ENCODE measurements at places on chromosomes 11 and 22.

- DNase-seq: no peak
These were observed 17.2 kb upstream of the C1QTNF4 start for GRCh38 chr11:47611348-47611794.

- peak; percentile 72 for DNase-seq
These were observed 68.4 kb downstream of the IGLL5 start for GRCh38 chr22:22955866-22956535.

GRCh38 chr11:69301455-69302401 is 7.8 kb downstream of the MYEOV start:
- peak; percentile 98 for DNase-seq

- DNase-seq: no peak
These were observed 108.4 kb downstream of the KCNQ1 start for GRCh38 chr11:2553198-2553597.

GRCh38 chr11:115222863-115223530 is 281.2 kb downstream of the CADM1 start:
- DNase-seq: no peak

- no peak for DNase-seq
These were observed 134.7 kb upstream of the KIRREL3 start for GRCh38 chr11:127135256-127135655.

- DNase-seq: peak; percentile 45
These were observed 26.0 kb upstream of the LRRC10B start for GRCh38 chr11:61482513-61482912.

GRCh38 chr22:44660051-44660830 is 41.8 kb upstream of the PRR5 start:
- no peak for DNase-seq

- no peak for DNase-seq
These were observed 330 bp upstream of the POLD3 start for GRCh38 chr11:74592063-74592440.

GRCh38 chr22:44550711-44551491 is 52.9 kb upstream of the RTL6 start:
- peak; percentile 86 for DNase-seq

DNA sequence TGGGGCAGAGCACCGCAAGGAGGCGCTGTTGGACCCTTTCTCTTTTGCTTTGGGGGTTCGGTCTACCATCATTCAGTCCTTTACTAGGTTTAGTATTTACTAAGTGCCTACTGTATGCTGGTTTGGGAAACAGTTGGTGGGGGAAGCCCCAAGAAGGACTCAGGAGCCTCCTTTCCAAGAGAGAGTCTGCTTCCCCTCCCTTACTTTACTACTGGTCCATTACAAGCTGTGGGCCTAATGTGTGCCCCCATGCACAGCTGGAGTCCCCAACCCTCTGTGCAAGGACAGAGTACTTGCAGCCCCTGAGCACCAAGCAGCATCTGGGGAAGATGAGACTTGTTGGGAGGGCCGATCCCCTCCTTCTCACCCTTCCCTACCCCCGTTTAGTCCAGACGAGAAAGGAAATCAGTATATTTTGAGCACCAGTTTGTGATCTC is 876 bp upstream of the UBE2L6 start:
- peak; percentile 83 for DNase-seq

- DNase-seq: no peak
These were observed 77.8 kb upstream of the DDI1 start for GRCh38 chr11:103958475-103959215.

DNA sequence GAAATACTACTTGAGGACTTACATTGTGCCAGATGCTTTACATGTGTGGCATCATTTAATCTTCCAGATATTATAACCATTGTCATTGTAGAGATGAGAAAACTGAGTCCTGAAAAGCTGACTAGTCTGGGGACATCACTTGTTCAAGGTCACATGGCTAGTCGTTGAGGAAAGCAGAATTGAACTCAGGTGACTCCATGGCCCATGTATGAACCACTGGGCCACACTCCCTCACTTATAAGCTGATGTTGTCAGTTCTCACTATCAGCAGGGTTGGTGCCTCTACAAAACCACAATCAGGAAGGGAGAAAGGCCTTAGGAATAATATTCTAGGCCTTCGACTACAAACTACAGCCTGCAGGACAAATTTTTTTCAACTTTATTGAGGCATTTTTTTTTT is 26.1 kb upstream of the ADA2 start:
- DNase-seq: no peak

GRCh38 chr22:33337524-33337923 is 279.3 kb upstream of the SYN3 start:
- DNase-seq: no peak

- DNase-seq: no peak
These were observed 86.5 kb downstream of the FAM76B start for GRCh38 chr11:95703049-95703448.

GRCh38 chr11:2703363-2704141 is 3.8 kb upstream of the KCNQ1OT1 start:
- DNase-seq: no peak

DNA sequence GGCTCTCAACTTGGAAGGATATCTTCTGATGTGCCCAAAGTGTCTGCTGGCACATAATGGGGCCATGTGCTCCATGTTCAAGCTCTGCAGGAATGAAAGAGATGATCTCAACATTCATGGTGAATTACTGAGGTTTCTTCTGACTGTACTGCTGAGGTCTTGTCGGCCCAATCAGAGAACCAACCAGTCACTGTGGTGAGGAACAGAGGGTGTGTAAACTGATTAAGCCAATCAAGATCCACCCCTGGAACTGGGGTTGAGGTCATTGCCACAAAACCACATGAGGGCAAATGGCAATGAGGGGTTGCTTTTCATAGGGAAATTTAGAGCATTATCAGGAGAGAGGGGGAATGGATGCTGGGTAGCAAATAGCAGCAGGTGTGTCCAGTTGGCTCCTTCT is 152.3 kb upstream of the RAG2 start:
- DNase-seq: peak; percentile 49

GRCh38 chr11:67732045-67732787 is 57.8 kb upstream of the ALDH3B2 start:
- peak; percentile 9 for DNase-seq

- no peak for DNase-seq
These were observed at the start of gene SORL1-AS1 for GRCh38 chr11:121452609-121453150. Gene SORL1-AS1, minus strand, starts transcription at chr11:121452967.

DNA sequence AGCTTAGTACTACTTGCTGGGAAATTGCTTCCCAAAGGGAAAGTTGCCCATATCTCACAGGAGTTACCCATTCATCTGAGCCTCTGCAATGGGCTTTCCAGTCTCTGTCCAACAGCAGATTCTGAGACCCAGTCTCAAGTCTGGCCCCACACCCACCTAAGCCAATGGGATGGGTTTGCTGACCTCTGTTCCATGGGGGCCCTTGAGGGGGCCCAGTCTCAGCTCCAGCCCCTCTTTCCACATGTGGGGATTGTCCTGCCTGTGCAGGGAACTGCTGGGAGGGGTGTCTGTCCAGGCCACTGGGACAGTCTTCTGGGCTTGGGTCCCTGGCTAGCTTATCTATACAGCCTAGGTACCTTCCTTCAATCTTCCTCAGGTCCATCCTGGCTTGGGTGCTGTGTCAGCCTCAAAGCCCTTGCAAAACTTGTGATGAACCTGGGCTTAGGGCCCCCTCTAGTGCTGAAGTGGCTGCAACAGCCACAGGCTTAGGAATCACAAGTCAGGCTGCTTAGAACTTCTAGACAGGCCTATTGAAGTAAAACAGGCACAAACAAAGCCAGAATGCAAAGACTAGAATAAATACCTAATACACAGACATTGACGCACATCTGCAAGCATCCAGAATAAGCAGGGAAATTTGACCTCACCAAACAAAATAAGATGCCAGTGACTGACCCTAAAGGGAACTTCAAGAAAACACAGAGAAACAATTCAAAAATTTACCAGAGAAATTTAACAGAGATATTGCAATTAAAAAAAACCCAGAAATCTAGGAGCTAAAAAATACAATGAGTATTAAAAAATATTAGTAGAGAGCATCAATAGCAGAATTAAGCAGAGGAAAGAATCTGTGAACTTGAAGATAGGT is 11.7 kb upstream of the PATL1 start:
- peak; percentile 85 for DNase-seq

- no peak for DNase-seq
These were observed 1552.7 kb upstream of the TENM4 start for GRCh38 chr11:80993536-80993935.

- DNase-seq: no peak
These were observed 21.9 kb downstream of the DRICH1 start for GRCh38 chr22:23609983-23610781.

DNA sequence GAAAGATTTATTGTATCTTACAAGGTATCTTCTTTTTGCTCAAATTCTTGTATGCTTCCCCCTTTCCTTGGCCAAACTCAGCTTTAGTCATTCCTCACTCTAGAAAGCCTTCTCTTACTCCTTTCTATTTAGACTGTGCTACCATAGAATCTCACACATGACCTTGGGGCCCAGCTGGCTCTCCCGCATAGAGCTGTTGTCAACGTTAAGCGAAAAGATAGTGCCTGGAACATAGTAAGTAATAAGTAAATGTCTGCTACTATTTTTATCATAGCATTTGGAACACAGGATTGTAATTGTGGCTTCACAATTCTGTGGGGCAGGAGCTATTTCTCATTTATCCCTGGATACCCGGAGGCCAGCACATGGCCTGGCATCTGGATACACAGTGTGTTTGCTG is 38.9 kb upstream of the OR4B1 start:
- no peak for DNase-seq

- peak; percentile 46 for DNase-seq
These were observed 15.3 kb downstream of the RCOR2 start for GRCh38 chr11:63901660-63902059.

- DNase-seq: no peak
These were observed 332.0 kb upstream of the CCDC179 start for GRCh38 chr11:23192256-23192655.

DNA sequence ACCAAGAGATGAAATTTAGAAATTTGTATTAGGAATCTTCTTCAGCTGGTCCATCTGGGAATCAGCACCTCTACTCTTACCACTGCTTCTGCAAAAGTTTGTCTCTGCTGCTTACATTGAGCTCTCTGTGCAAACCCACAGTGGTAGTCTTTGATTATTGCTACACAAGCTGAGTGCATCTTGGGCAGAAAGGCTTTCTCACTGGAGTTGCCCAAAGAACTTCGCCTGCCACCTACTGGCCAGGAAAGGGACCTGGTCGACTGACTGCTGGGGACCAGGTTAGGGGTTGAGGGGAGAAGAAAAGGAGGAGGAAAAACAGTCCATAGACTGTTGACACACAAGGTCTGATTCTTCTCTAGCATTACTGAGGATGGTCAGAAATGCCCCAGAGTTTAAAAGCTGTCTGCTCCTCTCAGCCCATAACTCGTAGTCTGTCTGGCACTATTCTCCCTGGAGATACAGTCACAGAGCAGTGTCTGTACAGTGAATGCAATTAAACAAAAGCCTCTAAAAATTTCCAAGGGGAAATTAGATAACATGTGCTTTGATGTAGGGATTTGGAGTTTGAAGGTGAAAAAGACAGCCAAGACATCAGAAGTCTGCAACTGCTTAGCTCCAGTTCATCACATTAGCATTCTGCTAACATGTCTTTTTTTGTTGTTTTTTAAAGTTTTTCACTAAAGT is 215.0 kb upstream of the CTSC start:
- peak; percentile 78 for DNase-seq

DNA sequence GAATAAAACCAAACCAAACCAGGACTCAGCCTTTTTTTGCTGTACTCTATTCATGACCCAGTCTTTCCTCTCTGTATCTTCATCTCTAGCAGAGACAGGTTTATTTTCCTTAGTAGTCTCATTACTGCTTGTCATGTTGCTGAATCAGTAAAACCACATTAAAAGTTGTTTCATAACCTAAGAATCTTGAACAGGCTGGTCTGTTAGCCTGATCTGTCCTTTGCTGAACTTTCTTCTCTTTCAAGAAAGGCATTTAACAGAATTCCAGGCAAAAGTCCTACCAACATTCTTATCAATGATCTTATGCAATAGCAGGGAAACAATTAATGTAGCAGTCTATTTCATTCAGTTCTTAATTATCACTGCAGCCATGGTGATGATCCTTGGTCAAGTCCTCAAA is 197.7 kb downstream of the CASP12 start:
- DNase-seq: peak; percentile 35

GRCh38 chr11:69267395-69267805 is 26.6 kb upstream of the MYEOV start:
- DNase-seq: no peak

DNA sequence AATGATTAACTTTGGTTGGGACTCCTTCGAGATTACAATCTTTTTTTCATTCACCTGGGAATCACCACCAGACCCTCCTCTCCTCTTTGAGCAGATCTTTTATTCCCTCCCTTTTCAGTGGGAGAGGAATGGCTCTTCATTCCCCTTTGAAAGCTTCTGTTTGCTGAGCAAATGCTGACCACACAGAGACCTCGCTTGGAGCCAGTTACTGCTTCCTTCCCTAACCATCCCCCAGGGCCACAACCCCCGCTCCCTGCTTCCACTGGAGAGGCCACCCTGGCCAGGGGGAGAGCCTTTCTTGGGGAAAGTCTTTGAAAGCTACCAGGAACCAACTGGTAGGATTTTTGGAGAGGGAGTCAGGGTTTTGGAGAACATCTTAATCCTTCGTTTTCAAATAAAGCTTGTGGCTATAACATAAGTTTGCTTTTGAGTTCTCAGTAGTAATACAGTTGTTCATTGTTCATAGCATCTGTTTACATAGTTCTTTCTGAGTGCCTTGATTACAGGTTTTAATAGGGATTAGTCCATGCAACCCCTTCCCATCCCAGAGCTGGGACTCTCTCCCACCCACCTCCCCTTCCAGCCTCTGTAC is 138.4 kb downstream of the DBX1 start:
- no peak for DNase-seq

DNA sequence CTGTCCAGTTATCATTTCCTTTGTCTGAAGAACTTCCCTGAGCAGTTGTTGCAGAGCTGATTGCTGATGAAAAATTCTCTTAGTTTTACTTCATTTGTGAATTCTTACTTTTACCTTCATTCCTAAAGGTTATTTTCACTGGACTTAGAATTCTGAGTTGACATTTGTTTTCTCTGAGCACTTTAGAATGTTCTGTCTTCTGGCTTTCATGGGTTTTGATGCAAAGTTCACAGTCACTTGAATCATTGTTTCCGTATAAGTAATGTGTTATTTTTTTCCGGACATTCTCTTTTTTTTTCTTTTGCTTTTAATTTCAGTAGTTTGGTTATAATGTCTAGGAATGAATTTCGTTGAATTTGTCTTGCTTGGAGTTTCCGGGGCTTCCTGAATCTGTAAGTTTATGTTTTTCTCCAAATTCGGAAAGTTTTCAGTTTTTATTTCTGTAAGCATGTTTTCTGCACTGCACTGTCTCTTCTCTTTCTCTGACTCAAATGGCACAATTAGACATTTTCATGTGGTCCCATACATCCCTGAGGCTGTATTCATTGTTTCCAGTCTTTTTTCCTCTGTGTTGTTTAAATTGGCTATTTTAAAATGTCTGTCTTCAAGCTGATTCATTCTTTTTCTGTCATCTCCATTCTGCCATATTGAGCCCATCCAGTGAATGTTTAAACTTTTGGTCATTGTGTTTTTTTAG is 68.5 kb upstream of the NARS2 start:
- no peak for DNase-seq

GRCh38 chr22:47033648-47034000 is 271.2 kb downstream of the TBC1D22A start:
- no peak for DNase-seq
